ENCODE measurements at places on chromosomes 7 and 10. TPM values are rescaled to one million over a fixed set of nuclear protein-coding genes. Genes with fewer than 3 reads are reported as not detected.

- DNase-seq = no peak
These were observed 176.3 kb upstream of the MEOX2 start for GRCh38 chr7:15862781-15863165.

DNA sequence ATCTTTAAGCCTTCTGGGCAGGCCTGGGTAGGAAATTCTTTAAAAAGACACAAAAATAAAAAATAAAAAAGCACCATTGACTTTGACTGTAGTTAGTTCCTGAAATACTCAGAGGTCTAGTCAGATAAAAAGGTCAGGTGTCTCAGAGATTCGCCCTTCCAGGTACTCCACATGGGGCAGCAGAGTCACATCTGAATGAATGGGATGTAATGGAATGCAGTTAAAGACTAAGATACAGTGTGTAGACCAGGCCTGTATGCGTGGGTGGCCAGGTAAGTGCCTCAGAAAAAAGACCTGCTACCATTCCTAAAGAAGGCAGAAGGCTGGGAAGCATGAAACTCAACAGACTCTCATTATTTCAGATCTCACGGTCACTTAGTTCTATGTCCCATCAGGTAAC is 68.6 kb upstream of the SEM1 start:
- peak; percentile 2 for DNase-seq

- DNase-seq = no peak
These were observed 218.2 kb upstream of the IMMP2L start for GRCh38 chr7:111780527-111780926.

DNA sequence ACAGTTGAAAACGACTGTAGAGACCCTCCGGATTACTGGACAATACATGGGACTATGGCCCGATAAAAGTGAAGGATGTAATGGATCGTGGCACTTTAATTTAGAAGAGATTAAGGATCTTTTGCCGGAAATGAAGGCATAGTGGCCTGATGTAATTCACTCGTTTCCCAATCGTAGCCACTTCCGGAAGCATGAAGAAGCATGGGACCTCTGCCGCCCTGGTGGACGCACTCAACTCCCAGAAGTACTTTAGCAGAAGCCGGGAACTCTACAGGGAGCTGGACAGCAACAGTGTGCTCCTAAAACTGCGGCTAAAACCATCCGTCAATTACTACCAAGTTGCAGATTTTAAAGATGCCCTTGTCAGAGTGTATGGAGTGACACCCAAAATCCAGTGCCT is 59.6 kb upstream of the NUPR2 start:
- no peak for DNase-seq

- no peak for DNase-seq
These were observed 63.1 kb upstream of the SORCS3 start for GRCh38 chr10:104577861-104578521.

DNA sequence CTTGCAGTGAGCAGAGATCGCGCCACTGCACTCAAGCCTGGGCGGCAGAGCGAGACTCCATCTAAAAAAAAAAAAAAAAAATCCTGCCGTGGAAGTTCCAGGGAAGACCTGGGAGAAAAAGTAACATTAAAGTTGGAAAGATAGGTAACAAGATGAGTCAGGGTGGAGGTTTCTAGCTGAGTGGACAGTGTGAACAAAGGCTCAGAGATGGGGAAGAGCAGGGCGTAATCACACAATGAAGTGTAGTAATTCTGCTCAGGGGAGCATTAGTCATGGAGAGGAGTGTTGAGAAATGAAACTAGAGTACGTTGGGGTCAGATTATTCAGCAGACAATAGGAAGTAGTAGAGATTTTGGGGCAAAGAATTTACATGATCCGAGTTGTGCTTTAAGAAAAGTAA is 21.6 kb upstream of the WASL start:
- no peak for DNase-seq

DNA sequence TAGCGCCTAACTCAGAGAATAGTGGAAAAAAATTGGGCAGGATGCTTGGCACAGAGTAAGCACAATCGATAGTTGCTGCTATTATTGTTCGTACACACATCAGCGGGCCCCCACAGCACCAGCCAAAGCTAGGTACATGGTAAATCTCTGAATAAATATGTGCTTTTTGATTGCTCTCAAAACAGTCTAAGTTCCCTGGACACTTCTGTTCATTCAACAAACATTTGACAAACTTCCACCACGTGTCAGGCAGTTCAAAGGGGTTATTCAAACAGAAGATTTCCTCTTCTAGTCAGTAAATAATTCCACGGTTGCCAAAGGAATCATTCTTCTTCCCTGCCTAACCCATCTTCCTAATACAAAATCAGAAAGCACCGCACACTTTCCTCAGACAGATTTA is 150.8 kb downstream of the DGKI start:
- no peak for DNase-seq

- DNase-seq = no peak
These were observed 65.4 kb downstream of the ANKRD61 start for GRCh38 chr7:6096581-6096980.

Gene CHRM2
- total RNA-seq = not detected

Gene VENTX
- total RNA-seq = not detected

Gene MYPN
- not detected for total RNA-seq

Gene MYL10
- not detected for total RNA-seq
